ENCODE measurements at places on chromosomes 4 and X. TPM values are rescaled to one million over a fixed set of nuclear protein-coding genes. Genes with fewer than 3 reads are reported as not detected.

Gene PHOX2B
- total RNA-seq, result not detected

Gene BMP2K
- total RNA-seq, result 9.9 TPM

Gene MAGEB17
- total RNA-seq, result not detected

Gene CXorf49
- not detected for total RNA-seq

Gene MAP3K15
- total RNA-seq, result not detected

Gene MAGEA2
- not detected for total RNA-seq

Gene ADGRL3
- not detected for total RNA-seq

Gene ZDHHC15
- total RNA-seq, result 0.47 TPM

Gene ESX1
- not detected for total RNA-seq

Gene EXOC1L
- not detected for total RNA-seq

Gene ASB12
- total RNA-seq, result not detected

All from CD4-positive, alpha-beta memory T cell (primary cell).